Hippocampal formation (tissue), 2 donors: ENCODE measurements at places on chromosomes 12 and 14.

DNA sequence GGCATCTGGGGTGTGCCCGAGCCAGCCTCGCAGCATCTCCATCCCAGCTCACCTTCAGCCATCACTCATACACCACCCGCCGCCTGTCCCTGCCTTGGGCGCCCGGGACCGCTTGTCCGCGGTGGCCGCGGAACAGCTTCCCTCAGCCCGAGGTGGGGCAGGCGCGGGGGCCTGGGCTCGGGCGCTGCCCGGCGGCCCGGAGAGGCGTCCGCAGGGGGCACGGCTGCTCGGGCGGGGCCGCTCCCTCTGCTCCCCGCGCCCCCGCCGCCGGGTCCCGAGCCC, 430 bp downstream of the SLC41A2 start:
- no peak for DNase-seq

- DNase-seq: no peak
Observed at GRCh38 chr12:6288235-6288634, 22.2 kb upstream of the PLEKHG6 start.

GRCh38 chr14:106315436-106315835, 789.1 kb downstream of the TMEM121 start:
- no peak for DNase-seq

GRCh38 chr14:103770500-103770899, 54.9 kb downstream of the ZFYVE21 start:
- no peak for DNase-seq

GRCh38 chr12:38586789-38587188, 270.2 kb downstream of the ALG10B start:
- no peak for DNase-seq

GRCh38 chr12:113766879-113767878, 198.9 kb downstream of the RBM19 start:
- DNase-seq: no peak

DNA sequence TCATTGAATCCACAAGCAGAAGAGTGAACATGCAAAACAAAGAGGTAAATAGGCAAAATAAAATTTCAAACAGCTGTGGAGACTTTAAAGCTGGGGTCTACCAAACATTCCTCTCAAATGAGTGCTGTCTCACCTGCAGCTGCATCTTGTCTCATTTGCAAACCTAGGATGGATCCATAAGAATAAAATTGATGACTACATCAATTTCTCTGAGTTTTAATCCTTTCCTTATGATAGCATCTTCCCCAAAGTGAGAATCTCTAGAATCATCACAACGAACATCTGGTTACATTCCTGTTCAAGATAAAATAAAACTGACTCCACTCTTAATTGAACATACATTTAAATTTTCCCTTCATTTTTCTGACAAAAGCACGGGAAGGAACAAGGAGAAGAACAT, 18.2 kb downstream of the SSTR1 start:
- no peak for DNase-seq

- no peak for DNase-seq
Observed at GRCh38 chr12:109952873-109953272, 43.3 kb downstream of the GIT2 start.

DNA sequence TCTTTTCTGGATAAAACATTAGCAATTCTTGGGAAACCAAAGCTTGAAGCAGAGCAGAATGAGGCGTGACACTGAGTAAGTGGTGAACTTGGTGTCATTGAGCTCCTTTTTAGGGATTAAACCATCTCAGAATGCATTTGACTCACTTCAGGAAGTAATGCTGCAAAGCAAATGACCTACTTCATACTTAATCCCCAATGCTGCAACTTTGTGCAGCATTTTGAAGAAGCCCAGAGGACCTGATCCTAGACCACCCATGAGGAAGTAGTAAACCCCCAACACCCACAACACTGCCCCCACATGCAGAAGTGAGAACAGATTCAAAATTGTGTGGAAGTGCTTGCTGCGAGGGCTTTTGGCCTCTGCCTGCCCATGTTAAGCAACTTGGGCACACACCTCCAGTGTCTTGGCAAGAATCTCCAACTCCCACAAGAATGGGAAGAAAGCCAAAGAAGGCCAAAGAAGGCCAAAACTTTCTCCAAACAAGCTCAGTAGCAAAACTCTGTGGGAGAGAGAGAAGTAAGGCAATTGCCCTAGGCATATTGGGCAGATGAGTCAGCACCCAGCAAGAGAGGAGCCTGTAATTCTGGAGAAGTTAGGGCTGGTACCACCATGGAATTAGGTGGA, 69.2 kb upstream of the ETV6 start:
- DNase-seq: no peak

DNA sequence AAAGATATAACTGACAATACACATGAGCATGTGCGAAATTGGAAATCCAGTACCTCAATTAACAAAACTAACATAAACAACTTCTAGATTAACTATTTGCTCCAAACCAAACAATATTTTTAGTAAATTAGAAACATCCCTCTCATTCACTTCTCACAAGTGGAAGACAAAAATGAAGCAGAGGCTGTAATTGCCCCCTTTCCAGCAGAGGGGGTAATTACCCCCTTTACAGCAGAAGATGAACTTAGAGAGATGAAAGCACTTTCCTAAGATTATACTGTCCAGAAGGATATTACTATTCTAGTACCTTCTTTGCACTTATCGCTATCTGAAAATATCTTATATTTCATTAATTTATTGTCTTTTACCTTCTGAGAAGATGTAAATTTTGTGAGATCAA, 1025.2 kb downstream of the FSCB start:
- no peak for DNase-seq

GRCh38 chr14:89617481-89618329, 200.7 kb upstream of the FOXN3 start:
- peak; percentile 54 for DNase-seq

DNA sequence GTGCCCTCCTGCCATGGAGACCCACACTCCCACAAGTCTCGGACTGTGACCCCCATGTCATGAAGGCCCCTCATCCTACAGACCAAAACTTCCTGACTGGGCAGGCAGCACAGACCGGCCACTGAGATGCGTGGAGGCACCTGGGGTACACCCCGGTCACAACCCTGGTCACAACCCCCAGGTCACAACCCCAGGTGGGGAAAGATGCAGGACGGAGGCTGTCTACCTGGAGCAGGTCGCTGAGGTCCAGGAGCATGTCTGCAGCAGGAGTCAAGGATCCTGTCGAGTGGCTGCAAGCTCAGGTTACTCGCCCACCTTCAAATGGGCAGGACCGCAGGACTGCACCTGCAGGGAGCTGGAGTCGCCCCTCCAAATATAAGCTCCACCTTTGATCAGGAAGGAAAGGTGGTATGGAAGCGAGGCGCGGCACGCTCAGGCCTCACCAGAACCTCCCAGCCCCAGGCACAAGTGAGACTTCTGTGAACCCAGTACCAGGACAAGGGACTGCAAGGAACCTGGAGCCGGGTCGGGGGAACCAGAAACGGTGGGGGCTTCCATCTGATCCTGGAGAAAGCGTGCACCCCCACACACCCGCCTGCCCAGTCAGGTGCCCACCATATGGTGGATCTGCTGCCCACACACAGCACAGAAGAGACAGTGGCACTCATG, 8.1 kb downstream of the BTBD6 start:
- DNase-seq: no peak

DNA sequence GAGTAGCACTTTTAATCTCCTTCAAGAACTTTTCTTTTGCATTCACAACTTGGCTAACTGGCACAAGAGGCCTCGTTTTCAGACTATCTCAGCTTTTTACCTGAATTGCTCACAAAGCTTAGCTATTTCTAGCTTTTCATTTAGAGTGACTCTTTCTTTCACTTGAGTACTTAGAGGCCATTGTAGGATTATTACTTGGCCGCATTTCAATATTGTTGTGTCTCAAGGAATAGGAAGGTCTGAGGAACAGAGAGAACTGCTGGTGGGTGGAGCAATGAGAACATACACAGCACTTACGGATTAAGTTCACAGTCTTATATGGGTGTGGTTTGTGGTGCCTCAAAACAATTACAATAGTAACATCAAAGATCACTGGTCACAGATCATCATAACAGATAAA, 224.8 kb upstream of the NPAS3 start:
- DNase-seq: no peak

DNA sequence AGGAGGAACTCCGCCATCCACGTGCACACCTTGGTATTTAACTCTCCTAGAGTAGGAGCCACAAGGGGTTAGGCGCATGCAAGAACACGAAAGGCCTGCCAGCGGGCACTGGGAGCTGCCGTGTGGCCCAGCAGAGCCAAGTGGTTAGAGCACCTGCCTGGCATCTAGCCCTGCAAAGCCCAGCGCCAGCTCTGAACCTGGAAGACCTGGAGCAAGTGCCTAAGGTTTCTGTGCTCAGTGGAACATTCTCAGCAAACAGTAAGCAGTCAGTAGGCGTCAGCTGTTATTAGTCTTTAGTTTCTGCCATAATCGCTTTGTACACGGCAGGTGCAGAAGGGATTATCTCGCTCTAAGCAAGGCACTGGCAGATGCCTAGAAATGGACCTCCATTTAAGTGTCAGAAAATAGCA, 55.4 kb downstream of the SETD3 start:
- no peak for DNase-seq

DNA sequence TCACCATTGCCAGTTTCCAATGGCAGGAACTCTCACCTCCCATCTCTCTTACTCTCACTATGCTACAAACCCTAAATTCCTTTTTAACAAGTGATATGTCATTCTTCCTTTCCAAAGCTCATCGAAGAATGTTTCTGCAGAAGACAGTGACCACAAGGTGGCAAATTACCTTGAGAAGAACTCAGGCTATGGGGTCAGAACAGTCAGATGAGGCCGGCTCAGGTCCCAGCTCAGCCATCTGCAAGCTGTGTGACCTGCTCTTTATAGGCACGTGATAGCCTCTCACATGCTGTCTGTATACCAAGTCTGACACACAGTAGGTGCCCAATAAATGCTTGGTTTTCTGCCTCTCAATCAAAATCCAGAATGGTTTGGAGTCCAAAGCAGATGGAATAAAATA, 80.7 kb downstream of the FOXN3 start:
- DNase-seq: no peak

DNA sequence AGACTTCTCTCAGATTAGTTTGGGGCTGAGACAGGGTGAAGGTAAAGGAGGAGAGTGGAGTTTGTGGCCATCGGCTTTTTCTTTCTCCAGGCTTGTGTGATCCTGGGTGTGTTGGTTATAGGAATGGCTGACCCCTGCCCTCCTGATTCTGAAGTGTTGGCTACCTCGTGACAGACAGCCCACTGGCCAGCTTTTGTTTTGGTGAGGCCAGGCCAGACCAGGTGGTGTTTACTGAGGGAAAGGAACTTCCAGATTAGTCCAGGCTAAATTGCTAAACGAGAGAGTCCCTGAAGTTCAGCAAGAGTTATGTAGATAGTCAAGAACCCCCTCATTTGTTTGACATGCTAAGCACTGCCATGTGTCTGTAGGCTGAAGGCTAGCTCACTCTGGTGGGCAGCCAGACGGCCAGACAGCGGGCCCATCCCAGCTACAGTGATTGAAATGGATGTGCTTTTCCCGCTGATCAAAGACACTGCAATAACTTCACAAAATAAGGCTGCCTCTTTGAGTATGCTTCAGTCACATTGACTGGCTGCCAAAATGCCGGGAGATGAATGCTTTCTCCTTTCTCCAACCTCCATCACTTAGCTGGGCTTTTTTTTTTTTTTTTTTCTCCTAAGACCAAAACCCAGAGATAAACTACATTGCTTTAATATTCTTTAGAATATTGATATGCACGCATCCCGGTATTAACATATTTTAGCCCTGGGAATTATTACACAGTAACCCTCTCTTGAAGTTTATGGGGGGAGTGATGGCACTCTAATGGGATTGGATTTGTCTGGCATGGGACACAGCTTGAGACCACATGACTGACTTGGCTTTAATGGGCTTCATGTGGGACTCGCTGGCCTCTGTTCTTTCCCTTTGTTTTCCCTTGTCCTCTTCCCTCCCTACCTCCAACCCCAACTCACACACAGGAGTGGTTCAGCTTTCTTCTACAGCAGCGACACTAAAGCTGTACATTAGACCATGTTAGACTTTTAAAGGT, 76.9 kb downstream of the SMOC1 start:
- DNase-seq: peak; percentile 35

DNA sequence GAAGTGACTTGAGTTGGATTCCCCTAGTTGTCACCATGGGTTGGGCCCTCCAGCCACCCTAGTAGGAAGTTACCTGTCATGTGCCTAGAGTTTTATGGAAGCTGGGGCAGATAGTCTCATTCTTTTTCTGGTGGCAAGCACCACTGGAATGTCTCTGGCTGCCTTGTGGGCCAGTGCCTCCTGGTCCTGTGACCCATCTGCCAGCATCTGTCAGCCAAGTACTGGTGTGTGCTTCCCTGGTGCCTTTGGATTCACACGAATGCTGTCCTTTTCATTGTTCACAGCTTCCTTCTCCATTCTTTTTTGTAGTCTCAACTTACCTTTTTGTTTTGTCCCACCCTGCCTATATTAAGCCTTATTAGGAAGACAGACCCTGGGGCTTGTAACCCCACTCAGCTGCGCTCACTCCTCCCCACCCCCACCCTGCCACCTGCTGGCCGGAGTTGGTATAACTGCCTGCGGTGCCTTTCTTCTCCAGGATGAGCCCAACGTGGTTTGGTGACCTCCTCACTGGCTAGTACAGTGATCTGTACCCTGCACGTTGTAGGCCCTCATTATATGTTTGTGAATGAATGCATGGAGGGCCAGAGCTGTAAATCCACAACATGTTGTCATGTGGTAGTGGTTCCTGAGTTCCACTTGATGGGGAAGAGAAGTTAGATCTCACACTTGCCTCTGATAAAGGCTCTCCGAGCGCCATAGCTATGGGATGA, 125.7 kb downstream of the TSPAN9 start:
- DNase-seq: no peak

DNA sequence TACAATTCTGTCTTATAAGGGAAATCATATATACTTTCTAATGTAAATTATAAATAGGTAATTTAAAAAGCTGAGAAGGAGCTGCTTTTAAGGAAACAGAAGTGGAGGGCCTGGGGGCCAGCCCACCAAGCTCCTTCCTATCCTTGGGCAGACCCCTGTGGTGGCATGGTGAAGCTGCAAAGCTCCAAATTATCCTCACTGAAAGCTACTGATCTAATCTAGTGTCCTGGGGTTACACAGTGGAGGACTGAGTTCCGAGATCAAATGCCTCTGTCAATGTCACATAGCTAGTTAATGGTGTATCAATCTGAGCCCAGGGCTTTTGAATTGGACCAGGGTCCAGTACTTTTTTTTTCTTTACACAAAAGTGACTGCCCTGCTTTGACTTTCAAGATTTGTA, 355.4 kb downstream of the CEP128 start:
- no peak for DNase-seq

DNA sequence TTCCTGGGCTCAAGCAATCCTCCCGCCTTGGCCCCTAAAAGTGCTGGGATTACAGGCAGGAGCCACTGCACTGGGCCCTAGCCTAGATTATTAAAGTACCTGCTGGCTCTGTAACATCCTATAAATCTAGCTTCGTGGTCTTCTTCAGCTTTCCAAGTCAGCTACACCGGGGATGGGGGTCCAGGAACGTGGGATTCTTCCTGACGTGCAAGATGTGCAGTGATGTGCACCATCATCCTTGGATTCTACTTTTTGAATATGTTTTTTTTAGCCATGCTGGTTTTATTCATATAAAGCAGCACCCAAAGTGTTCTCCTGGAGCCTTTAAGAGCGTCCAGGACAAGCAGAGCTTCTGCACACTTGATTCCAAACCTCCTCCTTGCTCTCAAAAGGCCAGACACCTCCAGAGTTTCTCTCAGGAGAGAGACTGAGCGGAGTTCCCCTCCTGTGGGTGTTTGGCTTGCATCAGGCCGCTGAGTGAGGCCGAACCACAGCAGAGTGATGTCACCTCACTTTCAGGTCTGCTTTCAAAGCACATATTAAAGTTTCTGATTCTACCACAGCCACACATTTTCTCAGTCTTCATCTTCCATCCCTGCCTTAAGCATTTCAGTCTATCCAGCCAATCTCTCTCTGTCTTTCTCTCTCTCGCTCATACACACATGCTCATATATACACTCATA, 33.4 kb downstream of the VCPKMT start:
- no peak for DNase-seq

GRCh38 chr12:3365463-3366411, 125.3 kb upstream of the PRMT8 start:
- DNase-seq: no peak
